ENCODE measurements at places on chromosomes 1 and 21.

DNA sequence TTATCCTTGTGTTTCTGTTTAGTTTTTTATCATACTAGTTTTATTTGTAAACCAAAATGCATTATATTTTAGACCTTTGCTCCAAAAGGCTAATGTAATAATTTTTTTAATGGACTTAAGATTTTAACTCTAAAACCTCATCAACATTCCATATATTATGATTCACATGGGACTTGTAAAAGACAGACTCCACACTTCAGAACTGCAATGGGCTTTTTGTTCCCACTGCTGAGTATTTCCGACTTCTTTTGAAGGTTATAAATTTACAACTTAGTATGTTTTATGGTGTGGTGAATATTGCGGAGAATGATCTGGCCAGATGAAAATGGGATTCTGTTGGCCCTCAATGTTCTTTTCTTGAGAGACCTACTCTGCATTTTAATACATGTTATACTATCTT lies 678.5 kb downstream of the USP25 start:
- H3K27me3 ChIP-seq, result no peaks in the 10 kb centered on the region
- no peaks in the 10 kb centered on the region for H3K4me1 ChIP-seq
- no peak for DNase-seq

DNA sequence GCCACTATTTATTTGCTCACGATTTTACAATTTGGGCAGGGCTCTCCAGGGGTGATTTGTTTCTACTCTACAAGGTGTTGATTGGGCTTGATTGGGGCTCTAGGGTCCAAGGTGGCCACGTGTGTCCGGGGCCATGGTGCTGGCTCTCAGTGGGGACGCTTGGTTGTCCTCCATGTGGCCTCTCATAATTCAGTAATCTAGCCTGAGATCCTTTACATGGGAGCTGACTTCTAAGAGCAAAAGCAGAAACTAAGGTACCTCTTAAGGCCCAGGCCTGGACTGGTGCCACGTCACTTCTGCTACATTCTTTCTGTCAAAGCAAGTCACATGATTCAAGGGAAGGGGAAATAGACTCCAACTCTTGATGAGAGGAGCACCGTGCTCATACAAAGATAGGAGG lies 8.1 kb upstream of the PSRC1 start:
- no peaks in the 10 kb centered on the region for H3K4me1 ChIP-seq
- no peak overlapping the region for H3K27ac ChIP-seq
- H3K36me3 ChIP-seq, result no peaks in the 10 kb centered on the region
- no peak for DNase-seq
- H3K27me3 ChIP-seq, result no peaks in the 10 kb centered on the region

- no peaks in the 10 kb centered on the region for H3K36me3 ChIP-seq
- H3K27me3 ChIP-seq, result no peaks in the 10 kb centered on the region
- no peaks in the 10 kb centered on the region for H3K4me1 ChIP-seq
- no peak for DNase-seq
- no peak overlapping the region for H3K27ac ChIP-seq
These were observed 124.0 kb downstream of the NGF start for GRCh38 chr1:115214098-115214497.

DNA sequence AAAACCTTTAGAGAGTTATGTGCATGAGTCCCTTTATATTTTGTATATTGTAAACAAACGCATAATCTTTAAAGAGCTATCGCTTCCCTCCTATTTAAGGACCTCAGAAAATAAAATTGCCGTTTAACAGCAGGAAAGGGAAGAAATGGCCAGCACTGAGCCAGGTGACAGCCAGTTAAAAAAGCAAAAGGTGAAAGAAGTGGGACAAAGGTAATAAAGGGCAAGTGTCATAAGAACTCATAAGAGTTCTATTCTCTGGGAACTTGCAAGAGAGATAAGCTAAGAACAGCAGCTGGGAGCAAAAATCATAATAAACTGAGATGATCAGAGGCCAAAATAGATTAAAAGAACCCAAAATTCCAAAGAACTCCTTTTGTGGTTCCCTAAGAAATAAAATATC lies 520.9 kb upstream of the PKN2 start:
- H3K27me3 ChIP-seq, result no peaks in the 10 kb centered on the region
- no peaks in the 10 kb centered on the region for H3K36me3 ChIP-seq
- no peak overlapping the region for H3K4me3 ChIP-seq
- H3K27ac ChIP-seq, result no peak overlapping the region
- no peaks in the 10 kb centered on the region for H3K4me1 ChIP-seq

GRCh38 chr1:54571803-54572541 lies 23.9 kb downstream of the ACOT11 start:
- no peaks in the 10 kb centered on the region for H3K27me3 ChIP-seq
- peak overlapping the region; percentile 77 for H3K27ac ChIP-seq
- H3K4me3 ChIP-seq, result no peak overlapping the region
- H3K36me3 ChIP-seq, result no peaks in the 10 kb centered on the region

DNA sequence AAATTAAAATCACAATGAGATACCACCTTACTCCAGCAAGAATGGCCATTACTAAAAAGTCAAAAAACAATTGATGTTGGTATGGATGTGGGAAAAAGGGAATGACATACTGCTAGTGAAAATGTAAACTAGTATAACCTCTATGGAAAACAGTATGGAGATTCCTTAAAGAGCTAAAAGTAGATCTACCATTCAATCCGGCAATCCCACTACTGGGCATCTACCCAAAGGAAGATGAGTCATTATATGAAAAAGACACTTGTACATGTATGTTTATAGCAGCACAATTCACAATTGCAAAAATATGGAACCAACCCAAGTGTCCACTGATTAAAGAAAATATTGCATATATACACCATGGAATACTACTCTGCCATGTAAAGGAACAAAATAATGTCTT lies 37.2 kb downstream of the SUSD4 start:
- no peaks in the 10 kb centered on the region for H3K36me3 ChIP-seq
- H3K4me1 ChIP-seq, result no peaks in the 10 kb centered on the region
- no peak overlapping the region for H3K27ac ChIP-seq
- H3K27me3 ChIP-seq, result no peaks in the 10 kb centered on the region
- DNase-seq, result no peak

Measured in ascending aorta (tissue), 2 donors.